ENCODE measurements at places on chromosomes 1 and 21.
A peak's percentile ranks its signal among the peaks of the same experiment; 100 is the strongest.

DNA sequence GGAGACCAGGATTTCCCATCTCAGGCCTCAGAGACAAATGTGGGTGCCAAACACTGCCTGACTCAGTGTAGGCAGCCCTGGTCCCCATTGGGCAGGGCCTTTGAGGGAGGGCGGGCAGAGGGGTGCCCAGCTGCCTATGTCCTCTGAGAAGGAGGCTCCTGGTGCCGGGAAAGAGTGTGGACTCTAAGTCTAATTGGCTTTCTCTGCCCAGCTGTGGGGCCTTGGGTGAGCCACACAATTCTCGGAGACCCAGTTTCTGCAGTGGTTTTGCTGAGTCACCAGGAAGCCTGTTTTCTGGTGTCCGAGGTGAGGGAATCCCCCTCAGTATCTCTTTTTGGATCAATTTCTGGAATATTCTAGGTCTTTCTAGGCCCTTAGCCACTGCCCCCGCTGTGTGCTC is 35.3 kb upstream of the ACTL8 start:
- no peak for DNase-seq

- DNase-seq: no peak
These were observed 16.2 kb upstream of the GPR157 start for GRCh38 chr1:9145021-9145668.

DNA sequence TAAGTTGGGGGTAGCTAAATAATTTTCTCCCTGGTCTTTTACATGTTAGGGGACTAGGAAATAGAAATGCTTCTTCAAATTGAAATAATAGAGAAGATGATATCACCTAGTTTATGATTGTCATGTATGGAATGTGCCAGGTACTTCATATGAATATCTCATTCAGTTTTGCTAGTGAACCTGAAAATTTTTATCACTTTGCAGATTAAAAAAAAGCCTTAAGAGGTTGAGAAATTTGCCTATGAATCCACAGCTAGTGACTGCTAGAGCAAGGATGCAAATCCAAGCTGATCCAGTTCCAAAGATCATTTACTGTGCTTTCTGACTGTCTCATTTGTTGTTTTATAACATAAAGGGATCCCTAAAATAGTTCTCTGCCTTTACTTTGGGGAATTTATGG is 24.7 kb downstream of the RNF2 start:
- DNase-seq: no peak

DNA sequence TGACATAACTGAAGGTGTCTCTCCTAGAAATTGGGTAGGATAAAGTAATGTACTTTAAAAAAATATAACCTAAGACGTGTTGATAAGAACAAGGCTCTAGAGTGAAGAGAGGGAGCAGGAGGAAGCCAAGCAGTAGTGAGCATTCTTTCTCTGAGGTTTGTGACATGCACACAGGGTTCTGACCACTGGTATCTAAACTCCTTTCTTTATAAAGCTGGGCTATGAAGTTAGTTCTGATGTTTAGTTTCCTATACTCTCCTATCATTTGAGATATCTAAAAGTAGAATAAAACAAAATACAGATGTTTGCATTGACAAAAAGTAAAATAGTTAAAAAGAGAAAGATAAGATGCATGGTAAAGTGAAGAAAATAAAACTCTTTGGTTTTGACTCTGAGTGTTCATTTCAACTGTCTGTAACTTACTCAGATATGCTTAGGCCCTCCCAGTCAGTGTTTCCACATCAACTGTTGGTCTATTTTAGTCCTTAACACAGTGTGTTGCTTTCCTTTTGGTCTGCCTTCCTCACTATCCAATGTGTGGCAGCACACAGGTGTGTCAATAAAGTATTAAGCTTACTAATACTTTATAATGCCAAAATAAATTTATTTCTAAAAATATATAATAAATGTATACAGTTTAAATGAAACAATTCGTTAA is 543.5 kb downstream of the PTPRC start:
- DNase-seq: no peak

DNA sequence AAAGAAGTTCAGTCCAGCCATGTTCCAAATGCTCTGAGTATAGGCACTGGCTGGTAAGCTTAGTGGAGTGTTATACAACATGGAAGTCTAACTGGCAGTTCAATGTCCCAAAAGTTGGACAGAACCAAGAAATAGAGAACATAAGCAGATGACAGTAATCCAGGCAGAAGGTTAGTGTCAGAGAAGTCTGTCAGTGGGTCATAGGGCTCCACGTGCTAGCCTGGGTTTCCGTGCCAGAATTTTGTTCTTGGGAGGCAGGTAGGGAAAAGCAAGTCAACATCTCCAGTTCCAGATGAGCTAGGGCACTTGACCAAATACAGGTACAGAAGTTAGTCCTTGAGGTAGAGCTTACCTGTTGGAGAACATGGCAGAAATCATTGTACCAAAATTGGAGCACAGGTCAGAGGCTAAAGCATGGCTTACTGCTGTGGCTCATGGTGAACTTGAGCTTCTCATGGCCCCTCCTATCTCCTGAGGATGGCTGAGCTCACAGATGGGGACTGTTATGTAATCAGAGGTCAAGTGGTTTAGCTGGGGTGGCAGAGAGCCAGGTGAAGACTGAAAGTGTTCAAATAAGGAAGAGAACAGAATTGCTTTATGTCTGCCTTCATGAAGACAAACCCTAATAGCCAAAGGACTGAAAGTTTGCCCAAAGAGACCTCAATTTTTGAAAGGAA is 170.8 kb downstream of the NFIA start:
- peak; percentile 27 for DNase-seq

DNA sequence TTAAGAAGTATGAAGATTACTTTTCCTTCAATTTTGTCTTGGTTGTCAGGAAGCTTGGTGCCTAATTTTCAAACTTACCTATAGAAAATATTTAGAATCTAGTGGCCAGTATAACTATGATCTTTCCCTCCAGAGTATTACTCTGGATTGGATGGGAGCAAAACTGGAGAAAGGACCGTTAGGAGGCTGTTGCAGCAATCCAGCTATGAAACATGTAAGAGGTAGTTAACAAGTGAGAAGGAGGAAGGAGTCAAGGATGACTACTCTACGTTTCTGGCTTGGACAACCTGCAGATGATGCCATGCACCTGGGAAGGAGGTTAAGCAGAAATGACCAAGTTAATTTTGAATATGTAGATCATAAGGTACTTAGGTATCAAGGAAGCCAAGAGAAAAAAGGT is 3.5 kb upstream of the ACP6 start:
- no peak for DNase-seq

GRCh38 chr1:158916085-158916484 is 15.3 kb upstream of the PYHIN1 start:
- no peak for DNase-seq

- no peak for DNase-seq
These were observed 810 bp upstream of the HLX start for GRCh38 chr1:220878191-220879075.

GRCh38 chr1:1213345-1214265 is at the start of gene TNFRSF4:
Gene TNFRSF4 (minus strand): TSS chr1:1214153. CDS start chr1:1214127, 26 bp downstream.
- DNase-seq: no peak

GRCh38 chr1:92307980-92308379 is 9.1 kb downstream of the RPAP2 start:
- no peak for DNase-seq

DNA sequence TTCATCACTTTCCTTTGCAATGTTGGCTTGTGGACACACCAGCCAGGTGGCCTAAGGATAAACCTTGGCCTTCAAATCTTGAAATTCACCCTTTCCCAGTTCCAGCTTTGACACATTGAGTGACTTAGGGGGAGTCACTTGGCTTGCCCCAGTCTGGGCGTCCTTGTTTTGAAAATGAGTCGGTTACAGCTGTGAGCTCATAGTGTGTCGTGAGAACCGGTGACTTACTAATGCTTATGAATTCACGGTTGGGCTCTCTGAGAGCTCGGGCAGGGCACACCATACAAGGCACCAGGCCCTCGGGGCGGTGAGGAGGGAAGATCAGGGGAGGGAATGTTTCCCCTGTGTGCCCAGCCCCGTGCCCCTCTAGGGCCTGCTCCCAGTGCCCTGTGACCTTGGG is 126.9 kb upstream of the TMPRSS2 start:
- DNase-seq: no peak

GRCh38 chr1:180695282-180695681 is 63.5 kb downstream of the XPR1 start:
- no peak for DNase-seq

DNA sequence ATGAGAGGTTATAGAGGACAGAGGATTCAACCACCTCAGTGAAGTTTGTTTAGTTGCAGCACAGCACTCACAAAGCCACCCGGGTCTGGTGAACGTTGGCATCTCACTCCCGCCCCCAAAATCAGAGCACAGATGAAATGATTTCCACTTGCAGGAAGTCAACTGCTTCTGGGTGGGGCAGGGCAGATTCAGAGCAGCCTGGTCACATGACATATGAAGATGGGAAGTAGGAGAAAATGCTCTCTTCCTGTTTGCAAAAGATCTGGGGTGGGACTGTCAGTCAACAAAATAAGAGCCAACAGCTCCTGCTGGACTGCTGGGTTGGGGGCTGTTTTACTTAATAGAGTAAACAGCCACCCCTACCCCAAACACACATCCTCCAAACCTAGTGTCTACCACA is 43.2 kb downstream of the LRRC71 start:
- DNase-seq: no peak

- no peak for DNase-seq
These were observed 342.0 kb downstream of the PBX1 start for GRCh38 chr1:164901031-164901430.

GRCh38 chr1:32073299-32074229 is 825 bp downstream of the TMEM39B start:
- DNase-seq: no peak

DNA sequence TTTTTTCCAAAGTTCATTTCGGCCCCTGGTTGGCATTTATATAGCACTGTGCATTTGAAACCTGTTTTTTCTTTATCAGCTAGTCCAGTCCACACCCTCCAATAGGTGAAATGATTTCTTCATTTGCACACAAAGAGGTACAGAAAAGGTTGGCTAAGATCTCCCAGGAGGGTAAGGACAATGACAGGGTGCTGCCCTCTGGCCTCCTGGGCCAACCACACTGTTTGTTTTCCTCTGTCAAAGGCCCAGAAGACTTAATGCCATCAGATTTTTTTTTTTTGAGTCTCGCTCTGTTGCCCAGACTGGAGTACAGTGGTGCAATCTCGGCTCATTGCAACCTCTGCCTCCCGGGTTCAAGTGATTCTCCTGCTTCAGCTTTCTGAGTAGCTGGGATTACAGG is 70.1 kb upstream of the EFHD2 start:
- no peak for DNase-seq

DNA sequence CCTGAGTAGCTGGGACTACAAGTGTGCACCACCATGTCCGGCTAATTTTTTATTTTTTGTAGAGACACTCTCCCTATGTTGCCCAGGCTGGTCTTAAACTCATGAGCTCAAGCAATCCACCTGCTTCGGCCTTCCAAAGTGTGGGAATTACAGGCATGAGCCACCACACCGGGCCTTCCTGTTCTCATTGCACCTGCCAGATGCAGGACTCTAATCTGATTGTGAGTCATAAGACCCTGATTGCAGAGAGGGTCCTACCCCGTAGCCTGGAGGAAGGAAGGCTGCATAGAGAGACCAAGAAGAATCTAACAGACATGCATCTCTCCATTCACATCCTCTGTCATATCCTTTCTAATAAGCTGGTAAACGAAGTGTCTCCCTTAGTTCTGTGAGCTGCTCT is 19.5 kb upstream of the CGN start:
- DNase-seq: no peak

- no peak for DNase-seq
These were observed 92.1 kb upstream of the LMO4 start for GRCh38 chr1:87236585-87236984.

DNA sequence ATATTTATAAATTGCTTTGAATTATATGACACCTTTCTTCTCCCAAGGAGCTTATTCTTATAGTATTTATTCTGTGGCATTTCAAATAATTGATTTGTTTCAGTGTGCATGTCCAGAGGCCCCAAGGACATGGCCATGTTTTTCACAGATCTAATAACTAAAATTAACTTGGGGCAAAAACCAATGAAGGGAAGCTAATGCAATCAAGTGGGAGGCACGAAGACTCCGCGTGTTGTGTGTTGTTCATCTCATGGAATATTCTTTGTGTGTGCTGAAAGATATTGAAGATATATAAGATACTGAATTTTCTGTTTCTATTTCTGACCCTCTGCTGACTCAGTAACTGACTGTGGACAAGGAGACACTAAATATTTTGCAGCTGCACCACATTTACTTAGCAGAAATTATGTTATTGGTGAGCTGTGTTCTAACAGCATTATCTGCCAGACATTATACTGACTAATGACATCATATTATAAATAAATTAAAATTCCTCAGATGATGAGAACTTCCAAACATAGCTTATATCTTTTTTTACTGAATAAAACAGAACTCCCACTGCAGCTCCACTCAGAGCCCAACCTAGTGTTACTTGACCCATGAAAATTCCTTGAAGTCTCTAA is 519.3 kb upstream of the CXADR start:
- DNase-seq: no peak

DNA sequence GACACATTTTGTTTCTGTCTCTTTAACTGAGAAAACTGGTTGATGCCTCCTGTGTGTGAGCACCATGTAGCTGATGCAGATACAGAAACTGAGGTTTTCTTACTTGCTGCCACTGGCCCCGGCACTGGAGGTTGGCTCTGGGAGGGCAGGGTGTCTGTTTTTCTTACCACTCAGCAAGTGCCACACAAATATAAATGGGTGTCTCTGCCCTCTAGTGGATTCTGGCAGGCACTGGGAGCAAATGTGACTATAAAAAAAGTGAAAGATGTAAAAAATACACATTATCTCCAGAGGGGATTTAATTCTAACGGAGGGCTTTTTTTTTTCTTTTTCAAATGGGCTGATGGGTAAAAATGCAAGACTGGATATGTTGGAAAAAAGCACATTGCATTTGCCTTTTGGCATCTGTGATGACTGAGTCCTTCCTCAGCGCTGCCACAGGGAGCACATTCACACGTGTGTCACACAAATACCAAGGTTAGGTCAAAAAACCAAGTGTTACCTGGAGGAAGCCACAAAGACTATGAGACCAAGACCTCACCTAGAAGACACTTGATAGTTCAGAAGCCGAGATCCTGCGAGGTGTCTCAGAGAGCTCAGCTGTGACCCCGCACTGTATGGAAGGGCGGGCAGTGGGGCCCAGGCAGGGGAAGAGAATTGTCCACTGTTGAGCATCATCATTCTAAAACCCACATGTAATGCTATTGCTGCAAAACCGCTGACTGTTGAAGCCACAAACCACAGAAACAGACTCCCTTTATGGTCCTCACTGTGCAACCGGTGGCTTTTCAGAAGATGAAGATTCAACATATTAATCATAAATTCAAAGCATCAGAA is 18.9 kb downstream of the PGBD2 start:
- DNase-seq: no peak

GRCh38 chr1:70499695-70500094 is 88.6 kb downstream of the CTH start:
- no peak for DNase-seq

- no peak for DNase-seq
These were observed 28.4 kb upstream of the KIAA0040 start for GRCh38 chr1:175220853-175221556.

- no peak for DNase-seq
These were observed 51.0 kb upstream of the ERRFI1 start for GRCh38 chr1:8077120-8077573.

GRCh38 chr1:96233422-96233821 is 488.2 kb upstream of the PTBP2 start:
- no peak for DNase-seq
